ENCODE measurements at places on chromosomes 1 and 21. TPM values are rescaled to one million over a fixed set of nuclear protein-coding genes. Genes with fewer than 3 reads are reported as not detected.

DNA sequence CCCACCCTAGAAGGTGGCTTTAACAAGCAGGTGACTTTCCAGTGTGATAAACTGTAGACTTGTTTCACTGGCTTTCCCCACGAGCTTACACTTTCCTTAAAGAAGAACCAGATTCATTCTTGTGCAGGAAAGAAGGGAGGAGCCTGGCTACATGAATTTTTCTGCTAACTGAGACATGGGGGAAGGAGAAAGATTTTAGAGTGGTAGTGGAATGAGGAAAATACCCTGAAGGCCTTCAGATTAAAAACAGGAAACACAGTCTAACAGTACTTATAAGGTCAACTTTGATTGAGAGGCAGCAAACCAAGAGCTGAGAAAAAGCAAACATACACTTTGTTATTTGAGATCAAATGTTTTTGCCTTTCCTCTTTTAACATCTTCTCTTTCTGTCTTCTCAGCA, 640.9 kb upstream of the PLXNA2 start:
- DNase-seq = no peak

GRCh38 chr21:15333136-15333710, 268.4 kb upstream of the NRIP1 start:
- DNase-seq = no peak

- DNase-seq = no peak
Measured at GRCh38 chr1:2382621-2383361, 8.6 kb downstream of the MORN1 start.

BRINP3 gene
- 0.20 TPM for total RNA-seq

- no peak for DNase-seq
Measured at GRCh38 chr1:204921855-204922516, 51.3 kb downstream of the NFASC start.

DNA sequence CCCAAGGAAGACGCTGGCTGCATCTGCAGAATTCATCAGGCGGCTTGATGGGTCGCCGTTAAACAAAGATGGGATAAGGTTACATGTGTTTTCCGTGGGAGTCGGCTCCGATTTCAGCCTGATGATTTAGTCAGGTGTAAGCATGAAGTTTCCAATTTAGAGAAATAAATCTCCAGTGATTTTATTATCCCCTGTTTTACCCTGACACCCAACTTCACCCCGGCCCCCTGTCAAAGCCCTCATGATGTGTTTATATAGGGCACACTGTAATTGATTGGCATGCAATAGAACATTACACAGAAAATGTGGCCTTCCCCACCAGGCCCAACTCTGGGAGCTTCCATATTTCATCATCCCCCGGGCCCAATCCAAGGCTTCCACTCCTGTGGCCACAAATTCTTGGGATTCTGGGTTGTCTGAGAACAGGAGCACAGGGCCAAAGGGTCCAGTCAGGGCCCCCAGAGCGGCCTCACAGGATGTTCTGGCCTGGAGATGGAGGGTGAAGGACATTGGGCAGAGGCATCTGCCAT, 72.5 kb downstream of the FOXD2 start:
- DNase-seq = no peak

DNA sequence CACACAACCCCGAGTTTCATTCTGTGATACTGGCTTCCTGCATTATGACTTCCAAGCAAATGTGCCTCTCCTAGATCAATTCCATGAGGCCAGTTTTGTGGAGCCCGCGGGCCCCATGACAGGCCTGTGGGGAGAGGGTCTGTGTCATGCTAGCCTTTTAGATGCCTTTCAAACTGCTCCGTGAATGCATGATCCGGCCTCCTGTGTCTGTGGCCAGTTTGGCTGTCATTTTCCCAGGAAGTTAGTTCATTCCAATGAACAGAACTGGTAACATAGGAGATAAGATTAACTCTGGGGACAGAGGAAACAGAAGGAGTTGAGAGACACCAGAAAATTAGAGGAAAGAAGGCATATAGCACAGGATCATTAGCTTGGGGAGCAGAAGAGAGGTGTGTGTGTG, 3.2 kb downstream of the FNDC7 start:
- DNase-seq = no peak

GRCh38 chr21:26097475-26097874, 73.1 kb downstream of the APP start:
- no peak for DNase-seq

CRYAA gene
- total RNA-seq = not detected

CR1L gene
- total RNA-seq = 1.6 TPM

DNA sequence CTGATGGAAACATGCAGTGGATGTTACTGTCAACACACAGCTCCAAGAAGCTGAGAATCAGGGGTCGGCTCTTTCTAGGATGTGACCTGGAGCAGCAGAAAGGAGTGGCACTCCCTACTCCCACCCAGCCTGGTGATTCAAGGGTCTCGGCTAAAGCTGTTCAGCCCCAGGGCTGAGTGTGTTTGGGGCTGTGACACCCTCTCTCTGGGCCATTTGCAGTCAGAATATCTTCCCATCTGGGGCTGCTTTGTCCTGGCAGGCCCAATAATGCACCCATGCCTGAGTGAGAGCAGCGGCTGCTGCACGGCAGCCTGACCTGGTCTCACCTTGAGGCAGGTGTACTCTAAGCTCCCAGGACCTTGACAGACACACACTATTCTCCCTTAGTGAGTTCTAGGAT, 52.5 kb upstream of the AJAP1 start:
- no peak for DNase-seq

DNA sequence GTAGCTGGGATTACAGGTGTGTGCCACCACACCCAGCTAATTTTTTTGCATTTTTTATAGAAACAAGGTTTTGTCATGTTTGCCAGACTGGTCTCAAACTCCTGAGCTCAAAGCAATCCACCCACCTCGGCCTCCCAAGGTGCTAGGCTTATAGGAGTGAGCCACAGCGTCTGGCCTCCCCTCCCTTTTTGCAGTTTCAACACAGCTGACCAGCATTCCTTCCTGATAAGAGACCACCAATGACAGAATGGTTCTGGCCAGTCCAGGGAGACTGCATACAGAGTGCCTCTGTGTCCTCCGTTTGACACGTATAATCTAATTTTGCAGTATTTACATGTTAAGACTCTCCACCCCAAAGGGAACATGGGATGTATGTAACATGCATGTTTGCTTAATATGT, 46.4 kb upstream of the CACHD1 start:
- no peak for DNase-seq

GRCh38 chr1:84971957-84972356, 25.0 kb downstream of the MCOLN2 start:
- no peak for DNase-seq

- no peak for DNase-seq
Measured at GRCh38 chr1:100628631-100629081, 90.7 kb downstream of the GPR88 start.

SLC44A3 gene
- 1.8 TPM for total RNA-seq

DNA sequence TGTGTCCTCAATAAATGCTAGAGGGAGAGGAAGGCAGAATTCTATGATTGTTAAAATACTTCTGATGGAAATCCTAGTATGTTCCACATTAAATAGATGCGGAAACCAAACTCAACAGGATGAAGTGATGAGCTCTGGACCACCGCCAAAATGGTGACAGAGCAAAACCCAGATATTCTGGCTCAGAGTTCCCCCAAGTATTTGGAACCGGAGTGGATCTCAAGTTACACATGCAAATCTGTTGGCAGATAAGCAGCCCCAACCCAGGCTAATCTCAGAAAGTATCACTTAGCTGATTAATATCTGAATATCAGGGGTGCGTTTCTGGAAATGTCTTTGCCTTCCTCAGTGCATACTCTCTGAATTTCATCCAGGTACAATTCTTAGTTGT, 17.4 kb upstream of the GRHL3 start:
- DNase-seq = peak; percentile 17

DYNLT5 gene
- total RNA-seq = 4.5 TPM

H6PD gene
- total RNA-seq = 32.6 TPM

DNA sequence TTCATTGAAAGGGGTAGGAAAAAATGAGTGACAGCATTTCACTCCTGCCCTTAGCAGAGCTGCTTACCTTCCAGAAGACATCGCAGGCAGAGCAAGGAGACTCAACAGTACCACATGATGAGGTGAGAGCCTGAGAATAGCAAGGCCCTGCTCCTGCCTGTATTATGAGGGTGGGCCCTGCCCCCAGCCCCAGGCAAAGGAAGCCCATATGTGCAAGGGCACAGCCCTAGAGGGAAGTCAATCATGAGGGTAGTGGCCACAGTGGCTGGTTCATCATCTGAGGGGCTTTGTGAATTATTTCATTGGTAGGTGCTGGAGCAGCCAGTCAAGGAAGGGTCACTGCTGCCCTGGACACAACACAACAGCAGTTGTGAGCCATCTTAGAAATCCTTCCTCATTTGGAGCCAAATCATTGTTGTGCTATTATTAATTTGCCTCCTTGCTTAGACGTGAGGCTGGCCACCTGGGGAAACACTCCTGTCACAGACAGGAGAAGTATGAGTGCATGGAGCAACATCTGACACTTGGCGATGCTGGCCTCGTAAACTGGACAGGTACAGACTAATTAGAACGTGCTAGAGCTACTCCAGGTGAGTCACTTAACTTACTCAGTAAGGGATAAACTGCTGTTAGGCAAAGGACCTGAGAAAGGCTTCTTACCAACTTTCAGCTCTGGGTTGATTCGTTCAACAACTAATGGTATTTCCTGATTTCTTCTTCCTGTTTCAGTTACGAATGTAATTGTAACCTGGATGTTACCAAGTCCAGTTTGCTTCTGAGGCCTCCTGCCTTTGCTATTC, 22.7 kb upstream of the ACBD6 start:
- DNase-seq = no peak

GRIK3 gene
- 0.59 TPM for total RNA-seq

AMY1B gene
- not detected for total RNA-seq

VHLL gene
- total RNA-seq = not detected

DNA sequence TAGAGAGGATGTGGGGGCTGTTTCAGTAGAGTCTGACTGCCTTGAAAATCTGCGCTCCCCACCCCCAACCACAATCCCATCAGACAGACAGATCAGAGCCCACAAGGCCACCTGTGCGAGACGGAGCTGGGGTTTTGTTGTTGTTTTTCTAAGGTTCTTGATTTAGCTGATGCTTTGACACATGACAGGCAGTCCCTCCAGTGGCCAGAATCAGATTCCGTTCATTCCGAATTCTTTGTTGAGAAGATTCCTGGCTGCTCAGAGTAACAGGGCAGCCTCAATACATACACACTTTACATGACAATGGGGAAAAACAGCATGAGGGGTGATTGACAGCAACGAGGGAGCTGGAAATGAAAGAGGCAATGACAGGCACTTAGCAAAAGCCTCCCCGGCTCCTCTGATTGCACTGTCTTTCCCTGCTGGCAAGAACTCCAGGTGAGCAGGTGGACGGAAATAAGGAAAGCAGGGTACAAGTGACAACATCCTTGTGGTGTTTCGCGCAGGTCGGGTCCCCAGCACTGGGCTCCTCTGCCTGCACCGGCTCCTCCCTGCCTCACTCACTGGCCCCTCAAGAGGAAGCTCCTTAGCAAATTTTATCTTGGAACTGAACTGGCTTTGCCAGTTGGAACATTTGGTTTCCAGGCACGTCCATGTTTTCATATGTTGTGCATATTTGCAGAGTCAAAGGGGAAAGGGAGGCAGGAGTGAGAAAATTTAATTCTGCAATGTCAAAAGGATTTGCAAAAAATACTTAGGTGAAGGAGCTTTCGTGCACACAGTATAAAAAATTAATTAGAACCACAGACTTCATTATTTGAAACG, 148.7 kb downstream of the PGBD5 start:
- no peak for DNase-seq

LRRC71 gene
- 0.20 TPM for total RNA-seq

DNA sequence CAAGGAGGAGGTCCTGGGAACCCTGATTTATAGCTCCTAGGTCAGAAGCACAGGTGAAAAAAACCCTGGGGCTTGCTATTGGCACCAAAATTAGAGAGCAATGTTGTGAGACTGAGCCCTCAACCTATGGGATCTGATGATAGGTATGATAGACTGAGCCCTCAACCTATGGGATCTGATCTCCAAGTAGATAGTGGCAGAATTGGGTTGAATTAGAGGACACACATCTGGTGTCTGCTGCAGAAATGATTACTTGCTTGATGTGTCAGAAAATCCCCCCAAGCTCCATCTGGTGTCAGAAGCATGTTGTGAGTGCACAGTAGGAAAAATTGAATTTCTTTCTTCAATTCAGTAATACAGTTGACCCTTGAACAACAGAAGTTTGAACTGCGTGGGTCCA, 62.4 kb downstream of the MAP3K21 start:
- DNase-seq = no peak

GRCh38 chr1:164801246-164801731, 242.3 kb downstream of the PBX1 start:
- peak; percentile 21 for DNase-seq

- no peak for DNase-seq
Measured at GRCh38 chr1:219236933-219237610, 63.4 kb downstream of the LYPLAL1 start.

- no peak for DNase-seq
Measured at GRCh38 chr21:21997390-21998333, 999.5 kb downstream of the NCAM2 start.

- DNase-seq = no peak
Measured at GRCh38 chr1:153670257-153670858, 435 bp downstream of the ILF2 start.

DNA sequence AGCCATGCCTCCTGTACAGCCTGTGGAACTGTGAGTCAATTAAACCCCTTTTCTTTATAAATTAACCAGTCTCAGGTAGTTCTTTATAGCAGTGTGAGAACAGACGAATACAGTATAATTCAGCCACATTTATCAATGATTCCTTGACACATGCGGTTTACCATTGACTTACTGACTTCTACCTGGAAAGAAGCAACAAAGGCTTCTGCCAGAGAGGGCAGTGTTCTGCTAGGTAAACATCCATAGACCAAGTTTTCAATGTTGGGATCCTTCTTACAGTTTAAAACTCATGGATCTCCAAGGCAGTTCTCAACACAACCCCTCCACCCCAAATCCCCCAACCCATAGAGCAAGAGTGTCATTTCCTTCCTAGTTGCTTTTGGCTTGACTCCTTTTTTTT, 150.6 kb downstream of the ZNF648 start:
- no peak for DNase-seq

GRCh38 chr1:10724052-10724494, 72.4 kb downstream of the CASZ1 start:
- peak; percentile 17 for DNase-seq

CCDC185 gene
- not detected for total RNA-seq

DNA sequence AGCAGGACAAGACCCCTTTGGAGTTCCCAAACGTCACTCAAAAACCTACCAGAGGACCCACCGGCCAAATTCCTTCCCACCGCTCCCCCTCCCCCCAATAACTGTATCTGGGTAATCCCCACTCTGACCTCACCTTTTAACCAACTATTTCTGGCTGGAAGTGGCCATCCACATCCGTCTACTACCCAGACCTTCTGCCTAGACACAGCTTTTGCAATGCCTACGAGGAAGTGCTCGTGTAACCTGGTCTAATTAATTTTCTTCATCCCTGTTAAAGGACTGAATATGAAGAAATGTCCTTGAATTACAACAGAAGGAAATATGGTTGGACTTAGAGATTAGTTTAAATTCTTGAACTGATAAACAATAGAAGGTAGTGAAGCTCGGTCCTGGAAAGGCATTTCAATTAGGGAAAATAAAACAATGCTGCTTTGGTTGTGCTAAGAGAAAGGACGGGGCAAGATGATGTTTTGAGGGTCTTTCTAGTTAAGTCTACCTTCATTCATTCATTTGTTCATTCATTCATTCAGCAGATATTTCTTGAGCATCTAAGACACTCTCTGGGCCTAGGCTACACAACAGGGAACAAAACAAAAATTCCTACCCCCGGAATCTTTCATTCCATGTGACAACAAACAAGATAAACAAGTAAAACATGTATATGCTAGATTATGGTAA, 18.8 kb downstream of the AVPR1B start:
- DNase-seq = no peak

GRCh38 chr1:217097819-217098218, 374.6 kb upstream of the ESRRG start:
- DNase-seq = no peak
